RWPE1 (cell line): ENCODE measurements at places on chromosomes 2 and 18.

GRCh38 chr2:120313695-120314615 is 32.0 kb upstream of the INHBB start:
- no peak for DNase-seq

GRCh38 chr2:128252501-128252900 is 66.2 kb downstream of the HS6ST1 start:
- no peak for DNase-seq

- DNase-seq, result no peak
These were observed 63.0 kb upstream of the PGAP1 start for GRCh38 chr2:196989496-196989895.

GRCh38 chr2:105593221-105593967 is 151.3 kb upstream of the NCK2 start:
- peak; percentile 61 for DNase-seq

DNA sequence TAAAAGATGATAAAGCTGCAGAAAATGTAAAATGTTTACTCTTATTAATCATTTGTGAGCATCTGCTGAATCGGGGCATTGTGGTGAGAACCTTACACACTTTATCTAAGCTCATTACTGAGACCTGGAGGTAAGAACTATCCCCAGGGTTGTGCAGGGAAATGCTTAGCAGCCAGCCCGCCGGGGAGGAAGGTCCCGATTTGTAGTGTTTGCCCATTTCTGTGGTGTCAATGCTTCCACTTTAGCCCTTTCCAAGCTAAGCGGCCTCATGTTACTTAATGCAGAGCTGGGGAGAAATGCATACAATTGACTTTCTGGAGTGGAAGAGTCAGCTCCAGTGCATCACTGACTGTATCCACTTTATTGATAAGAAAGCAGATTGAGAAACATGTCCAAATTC is 20.8 kb upstream of the KCNK3 start:
- no peak for DNase-seq

- DNase-seq, result no peak
These were observed 157.1 kb downstream of the BAZ2B start for GRCh38 chr2:159459279-159459678.

DNA sequence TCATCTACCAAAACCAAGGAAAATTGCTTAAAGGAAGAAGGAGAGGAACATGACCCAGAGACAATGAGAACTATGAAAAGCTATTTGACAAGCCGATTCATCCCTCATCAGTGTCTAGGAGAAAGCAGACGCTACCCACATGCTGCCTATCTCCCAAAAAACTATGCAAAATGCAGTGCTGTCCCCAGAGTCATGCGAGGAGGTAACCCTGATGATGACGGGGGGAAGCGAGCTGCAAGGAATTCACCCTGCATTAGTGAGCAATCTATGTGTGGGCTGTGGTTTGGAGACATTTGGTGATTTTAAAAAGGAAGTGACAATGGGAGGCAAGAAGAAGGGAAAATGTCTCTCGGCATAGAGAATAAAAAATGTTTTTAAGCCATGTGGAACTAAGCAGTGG is 472.7 kb downstream of the CMPK2 start:
- DNase-seq, result no peak

DNA sequence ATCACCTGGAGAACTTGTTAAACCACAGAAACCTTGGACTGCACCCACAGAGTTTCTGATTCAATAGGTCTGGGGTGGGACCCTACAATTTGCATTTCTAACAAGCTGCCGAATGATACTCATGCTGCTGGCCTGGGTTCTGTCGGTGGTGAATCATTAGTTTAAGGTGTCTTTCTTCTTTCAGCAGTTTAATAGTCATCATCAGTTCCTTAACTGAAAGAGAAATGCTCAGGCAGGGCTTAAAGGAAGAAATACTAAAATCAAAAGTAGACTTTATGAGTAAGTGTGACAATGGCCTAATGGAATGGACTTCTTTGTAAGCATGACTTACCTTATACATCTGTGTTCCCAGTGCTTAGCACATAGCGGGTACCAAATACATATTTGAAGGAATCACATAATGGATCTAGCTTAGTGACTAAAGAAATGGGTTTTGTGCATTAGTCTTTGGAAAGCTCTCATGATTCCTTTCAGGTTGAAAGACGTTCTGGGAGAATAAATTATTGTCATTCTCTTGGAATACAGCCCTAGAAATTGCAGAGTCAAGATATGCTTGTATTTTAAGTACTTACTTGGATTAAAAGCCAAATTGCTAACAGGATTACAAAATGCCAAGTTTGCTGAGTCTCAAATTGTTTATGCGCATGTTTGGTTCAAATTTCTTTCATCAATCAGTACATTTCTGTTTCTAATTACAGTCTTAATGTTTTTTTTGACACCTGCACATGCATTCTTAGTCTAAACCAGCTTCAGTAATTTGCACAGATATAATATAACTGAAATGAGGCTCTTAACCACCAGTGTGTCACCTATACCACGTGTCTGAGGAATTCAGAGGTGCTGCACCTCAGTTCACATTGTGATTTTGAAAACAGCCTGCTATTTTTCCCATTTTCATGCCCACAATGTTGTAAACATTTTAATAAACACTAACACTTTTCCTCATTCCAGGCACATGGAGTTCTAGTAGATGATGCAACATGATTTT is 220.3 kb upstream of the NRP2 start:
- DNase-seq, result no peak

GRCh38 chr2:71530211-71530610 is 76.8 kb downstream of the DYSF start:
- DNase-seq, result no peak

GRCh38 chr2:67318563-67318962 is 78.6 kb upstream of the ETAA1 start:
- DNase-seq, result no peak

DNA sequence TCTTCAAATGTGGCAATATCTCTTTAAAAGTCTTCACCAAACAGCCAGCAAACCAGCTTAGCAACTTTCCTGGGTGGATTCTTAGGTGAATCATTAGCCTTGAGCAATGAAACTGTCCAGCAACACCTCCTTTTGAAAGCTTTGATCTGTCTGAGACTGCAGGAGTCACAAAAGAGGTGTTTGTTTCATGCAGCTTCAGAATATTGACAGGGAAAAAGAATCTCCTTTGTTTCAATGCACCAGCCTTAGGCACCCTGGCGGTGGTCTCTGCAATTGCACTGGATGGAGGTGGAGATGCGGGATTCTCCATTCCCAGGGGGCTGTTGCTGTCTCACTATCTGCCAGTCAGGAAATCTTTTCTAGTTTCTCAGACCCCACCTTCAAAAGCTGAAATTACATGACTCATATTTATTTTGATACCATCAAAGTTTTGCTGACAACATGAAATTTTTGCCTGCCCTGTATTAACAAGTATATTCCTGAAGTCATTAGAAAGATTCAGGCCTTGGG is 76.0 kb upstream of the DSG1 start:
- peak; percentile 83 for DNase-seq

- peak; percentile 31 for DNase-seq
These were observed 742 bp downstream of the PXDN start for GRCh38 chr2:1743396-1744150.

DNA sequence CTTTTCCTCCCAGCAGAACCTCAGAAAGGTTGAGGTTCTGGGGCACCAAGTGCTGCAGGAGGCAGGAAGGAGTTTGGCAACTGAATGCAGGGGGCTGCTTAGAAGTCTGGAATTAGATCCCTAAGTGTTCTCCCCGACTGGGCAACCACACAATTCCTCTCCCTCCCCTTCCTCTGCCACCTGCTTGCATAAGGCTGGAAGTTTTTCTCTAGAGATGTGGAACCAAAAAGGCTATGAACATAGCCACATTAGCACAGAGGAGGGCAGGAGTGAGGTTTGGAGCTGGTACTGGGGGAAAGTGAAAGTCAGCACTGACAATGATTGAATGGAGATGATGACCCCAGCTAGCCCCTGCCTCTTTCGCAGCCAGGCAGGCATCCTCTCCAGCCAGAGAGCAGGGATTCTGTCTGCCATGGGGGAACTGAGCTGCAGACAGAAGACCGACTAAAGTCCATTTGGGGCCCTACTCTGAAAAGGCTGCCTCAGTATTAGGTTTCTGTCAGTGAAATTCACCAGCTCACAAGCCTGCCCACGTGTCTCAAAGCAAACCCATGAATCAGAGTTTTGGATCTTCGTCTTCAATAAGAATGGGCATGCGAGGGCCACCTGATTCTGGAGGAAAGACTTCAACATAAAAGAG is 87.9 kb upstream of the ITGA6 start:
- DNase-seq, result no peak

DNA sequence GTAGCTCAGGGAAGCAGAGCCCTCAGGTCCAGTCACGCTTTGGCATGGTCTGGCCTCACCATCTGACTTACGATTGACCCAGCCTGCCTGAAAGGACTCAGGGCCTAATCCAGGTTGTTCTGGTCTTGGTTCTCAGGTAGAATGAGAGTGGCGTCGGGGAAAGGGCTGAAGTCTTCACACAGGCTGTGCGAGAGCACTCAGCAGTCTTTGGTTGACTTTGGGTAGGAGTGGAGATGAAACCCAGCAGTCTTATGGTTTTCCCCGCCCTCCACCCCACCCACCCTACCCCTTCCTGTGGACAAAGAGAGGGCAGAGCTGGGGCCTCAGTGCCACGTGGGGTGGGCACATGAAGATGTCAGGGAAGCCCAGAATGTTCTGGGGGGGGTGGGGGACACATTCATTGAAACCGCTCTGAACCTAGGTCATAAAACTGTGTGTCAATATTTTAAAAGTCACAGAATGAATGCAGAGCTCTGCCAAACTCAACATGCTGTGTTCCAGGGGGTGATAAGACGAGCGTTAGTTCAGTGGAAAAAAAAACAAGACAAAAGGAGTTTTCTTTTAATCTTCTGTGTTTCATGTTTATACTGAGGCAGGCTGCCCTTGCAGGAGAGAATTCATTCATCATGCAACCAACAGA is 58.6 kb upstream of the ALPP start:
- no peak for DNase-seq

DNA sequence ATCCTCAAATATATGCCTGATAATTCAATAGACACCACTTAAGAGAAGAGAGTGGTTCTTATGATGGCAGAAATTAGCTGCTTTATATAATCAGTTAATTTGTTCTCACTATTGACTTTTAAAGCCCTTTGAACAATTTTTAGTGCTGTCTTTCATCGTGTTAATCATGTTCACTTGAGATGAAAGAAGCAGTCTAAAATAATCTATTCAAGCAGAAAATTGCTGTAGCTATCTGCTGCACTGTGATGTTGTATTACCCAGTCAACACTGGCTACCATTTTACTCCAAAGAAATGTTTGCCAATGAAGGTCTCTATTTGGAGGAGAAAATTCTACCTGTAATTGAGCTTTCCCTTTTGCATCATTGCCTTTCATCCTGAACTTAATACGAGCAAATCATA is 459.8 kb upstream of the FSIP2 start:
- no peak for DNase-seq

- DNase-seq, result no peak
These were observed 25.4 kb upstream of the SCN7A start for GRCh38 chr2:166519391-166519962.

GRCh38 chr2:109295070-109295780 is 166.2 kb downstream of the SH3RF3 start:
- DNase-seq, result no peak

GRCh38 chr2:238899386-238899785 is 51.5 kb downstream of the TWIST2 start:
- DNase-seq, result no peak

DNA sequence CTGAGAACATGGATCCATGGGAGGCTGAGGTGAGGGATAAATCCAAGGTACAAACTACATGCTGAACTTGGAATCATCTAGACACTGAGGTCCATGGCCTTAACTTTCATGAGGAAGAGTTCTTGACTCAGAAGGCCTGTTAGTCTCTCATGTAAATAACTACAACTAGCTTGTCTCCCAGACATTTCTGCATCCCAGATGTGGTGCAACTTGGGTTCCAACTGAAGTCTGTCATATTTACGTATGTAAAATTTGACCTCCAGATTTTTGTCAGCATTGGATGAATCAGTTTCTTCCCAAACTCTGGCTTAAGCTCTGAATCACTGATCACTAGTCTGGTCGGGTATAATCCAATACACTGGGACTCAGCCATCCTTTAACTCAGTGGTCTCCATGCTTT is 306.9 kb downstream of the PDE11A start:
- DNase-seq, result no peak

DNA sequence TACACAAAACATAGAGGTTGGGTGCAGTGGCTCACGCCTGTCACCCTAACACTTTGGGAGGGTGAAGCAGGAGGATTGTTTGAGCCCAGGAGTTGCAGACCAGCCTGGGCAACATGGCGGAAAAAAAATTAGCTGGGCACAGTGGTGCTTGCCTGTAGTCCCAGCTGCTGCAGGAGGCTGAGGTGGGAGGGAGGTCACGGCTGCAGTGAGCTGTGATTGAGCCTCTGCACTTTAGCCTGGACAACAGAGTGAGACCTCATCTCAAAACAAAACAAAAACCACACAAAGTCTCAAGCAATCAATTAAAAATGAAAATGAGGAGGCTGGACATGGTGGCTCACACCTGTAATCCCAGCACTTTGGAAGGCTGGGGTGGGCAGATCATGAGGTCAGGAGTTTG is 4.9 kb downstream of the NOP58 start:
- DNase-seq, result no peak

- DNase-seq, result no peak
These were observed 22.6 kb upstream of the TRIM43 start for GRCh38 chr2:95569170-95569569.

- no peak for DNase-seq
These were observed 256.5 kb downstream of the CNTNAP5 start for GRCh38 chr2:124281541-124281940.

DNA sequence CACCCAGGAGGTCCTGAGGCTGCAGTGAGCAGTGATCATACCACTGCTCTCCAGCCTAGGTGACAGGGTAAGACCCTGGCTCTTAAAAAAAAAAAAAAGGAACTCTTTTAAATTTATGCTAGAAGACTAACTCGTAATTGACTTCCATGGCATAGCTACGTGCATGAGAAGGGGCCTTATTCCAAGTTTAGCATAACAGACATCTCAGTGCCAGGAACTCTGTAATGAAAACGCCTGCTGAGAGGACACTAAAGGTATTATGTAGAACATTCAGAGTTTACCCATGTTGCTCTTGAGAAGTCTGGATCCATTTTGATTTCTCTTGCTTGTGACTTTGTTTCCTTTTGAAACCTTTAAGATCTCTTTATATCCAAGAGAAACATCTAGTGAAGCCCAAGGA is 276.0 kb downstream of the ZNF407 start:
- DNase-seq, result no peak

DNA sequence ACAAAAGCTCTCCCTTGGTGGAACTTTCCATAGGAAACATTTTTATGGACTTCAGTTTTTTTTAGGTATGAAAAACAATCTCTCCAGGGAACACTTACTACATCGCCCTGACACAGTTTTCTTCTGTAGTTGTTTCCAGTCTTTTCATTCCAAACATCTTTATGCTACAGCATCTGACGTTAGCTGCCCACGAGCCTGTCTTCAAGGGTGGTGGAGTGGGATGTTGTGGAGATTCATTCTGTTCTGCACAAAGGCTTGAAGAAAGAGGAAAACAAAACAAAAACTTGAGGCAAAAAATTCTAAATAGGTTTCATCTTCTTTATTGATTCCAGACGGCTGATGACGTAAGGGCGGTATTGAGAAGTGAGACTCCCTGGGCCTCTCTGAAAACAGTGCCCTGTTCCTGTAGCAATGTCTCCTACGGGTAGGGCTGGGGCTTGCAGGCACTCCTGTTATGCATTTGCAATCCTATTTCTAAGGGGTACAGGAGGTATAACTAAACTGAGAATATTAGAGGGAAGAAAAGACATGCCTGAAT is 375.0 kb downstream of the RNF144A start:
- DNase-seq, result no peak
